ENCODE measurements at places on chromosomes 3 and 15.

DNA sequence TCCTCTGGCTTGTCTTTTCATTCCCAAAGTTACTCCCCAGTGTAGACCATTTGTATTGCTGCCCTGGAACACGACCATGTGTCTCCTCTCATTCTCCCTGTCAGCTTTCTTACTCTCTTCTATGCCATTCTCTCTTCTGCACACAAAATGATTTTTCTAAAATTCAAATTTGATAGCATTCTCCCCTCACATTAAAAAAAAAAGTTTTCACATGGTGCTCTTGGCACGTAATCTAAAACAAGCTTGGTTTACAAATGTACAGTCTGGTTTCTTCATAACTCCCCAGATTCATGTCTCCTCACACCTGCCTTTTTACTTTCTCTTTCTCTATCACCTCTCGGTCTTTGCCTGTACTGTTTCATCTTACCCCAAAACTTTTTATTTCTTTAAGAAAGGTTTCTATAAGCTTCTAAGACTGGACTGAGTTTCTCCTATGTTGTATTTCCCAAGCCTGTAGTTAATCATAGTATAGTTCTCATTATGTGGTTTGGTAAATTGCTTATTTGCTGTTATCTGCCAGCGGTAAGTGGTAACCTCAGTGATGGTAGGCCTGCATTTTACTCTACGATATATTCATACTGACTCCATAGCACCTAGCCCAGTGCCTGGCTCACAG lies 31.2 kb downstream of the BCHE start:
- no peak for DNase-seq

DNA sequence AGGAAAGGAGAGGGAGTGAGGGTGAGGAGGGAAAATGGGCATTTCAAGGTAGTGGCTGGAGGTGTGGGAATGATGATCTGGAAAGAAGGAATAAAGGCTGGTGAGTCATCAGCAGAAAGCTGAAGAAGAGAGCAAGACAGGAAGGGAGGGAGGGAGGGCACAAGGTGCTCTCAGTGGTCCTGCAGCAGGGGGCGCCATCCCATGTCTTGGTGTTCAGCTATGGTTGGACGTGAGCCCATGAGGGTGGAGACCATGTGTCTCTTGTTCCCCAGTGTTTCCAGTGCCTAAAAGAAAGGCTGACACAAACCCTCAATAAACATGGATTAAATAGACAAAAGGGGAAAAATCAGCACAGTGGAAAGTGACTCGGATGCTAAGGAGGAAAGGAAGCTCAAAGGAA lies 228.5 kb downstream of the NTRK3 start:
- no peak for DNase-seq

- DNase-seq = no peak
Measured at GRCh38 chr15:78841891-78842290, 30.6 kb upstream of the ADAMTS7 start.

- DNase-seq = no peak
Measured at GRCh38 chr3:8529738-8530525, 28.3 kb downstream of the LMCD1 start.

DNA sequence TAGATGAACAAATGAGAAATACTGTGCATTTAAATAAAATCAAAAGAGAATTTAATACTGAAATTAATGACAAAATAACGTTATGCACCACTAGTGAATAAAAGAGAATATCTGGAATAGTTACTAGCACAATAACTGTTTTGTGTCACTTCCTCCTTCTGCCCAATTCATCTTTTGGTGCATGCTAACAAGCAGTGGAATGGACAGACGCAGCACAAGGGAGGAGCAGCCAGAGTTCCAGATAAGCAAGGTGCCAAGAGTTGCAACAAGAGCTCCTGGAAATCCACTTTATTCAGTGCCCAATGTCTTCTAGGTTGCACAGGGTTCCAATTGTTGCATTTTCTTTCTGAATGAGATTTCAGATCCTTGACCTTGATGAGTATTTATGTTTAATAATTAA lies 66.5 kb upstream of the PLXND1 start:
- DNase-seq = no peak

DNA sequence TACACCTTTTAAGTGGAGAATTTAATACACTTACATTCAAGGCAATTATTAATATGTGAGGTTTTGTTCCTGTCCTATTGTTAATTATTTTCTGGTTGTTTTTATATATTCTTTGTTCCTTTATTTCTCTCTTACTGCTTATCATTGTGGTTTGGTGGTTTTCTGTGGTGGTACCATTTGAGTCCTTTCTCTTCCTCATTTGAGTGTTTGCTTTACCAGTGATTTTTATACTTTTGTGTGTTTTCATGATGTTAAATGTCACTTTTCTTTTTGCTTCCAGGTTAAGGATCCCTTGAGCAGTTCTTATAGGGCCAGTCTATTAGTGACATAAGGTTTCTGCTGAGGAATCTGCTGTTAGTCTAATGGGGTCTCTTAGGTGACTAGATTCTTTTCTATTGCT lies 116.5 kb downstream of the LRRK1 start:
- DNase-seq = no peak
